ENCODE measurements at places on chromosomes 6 and 20. TPM values are rescaled to one million over a fixed set of nuclear protein-coding genes. Genes with fewer than 3 reads are reported as not detected.

The FOXF2 gene
- total RNA-seq, result not detected

The ISM1 gene
- not detected for total RNA-seq

The LY6G6D gene
- total RNA-seq, result not detected

The TSHZ2 gene
- not detected for total RNA-seq

The EYA2 gene
- not detected for total RNA-seq

The PHACTR2 gene
- total RNA-seq, result 243 TPM

The HCRTR2 gene
- not detected for total RNA-seq

The ACSS2 gene
- total RNA-seq, result 55.2 TPM

The C6orf15 gene
- total RNA-seq, result not detected

The POM121L2 gene
- total RNA-seq, result not detected

The TMEM14B gene
- total RNA-seq, result 64.9 TPM

The BHLHE23 gene
- total RNA-seq, result not detected

The CCN5 gene
- 0.13 TPM for total RNA-seq

The NECAB3 gene
- 13.1 TPM for total RNA-seq

The SOD2 gene
- 90.1 TPM for total RNA-seq

The OR2H1 gene
- not detected for total RNA-seq

The VSTM2L gene
- not detected for total RNA-seq

The E2F1 gene
- 10.1 TPM for total RNA-seq

The TP53TG5 gene
- total RNA-seq, result not detected

The MLN gene
- not detected for total RNA-seq

The TFAP2B gene
- total RNA-seq, result not detected

The HLA-DQA1 gene
- not detected for total RNA-seq

The MAFB gene
- 1.7 TPM for total RNA-seq

The CRISP3 gene
- total RNA-seq, result not detected

The CDSN gene
- not detected for total RNA-seq

The PGM3 gene
- total RNA-seq, result 81.0 TPM

The KCNK15 gene
- 0.07 TPM for total RNA-seq

The PMEPA1 gene
- total RNA-seq, result 11.3 TPM

The MTCH1 gene
- total RNA-seq, result 219 TPM

The IP6K3 gene
- not detected for total RNA-seq

The RBM24 gene
- 4.8 TPM for total RNA-seq

The FAM217A gene
- not detected for total RNA-seq

The CALHM6 gene
- total RNA-seq, result 0.13 TPM

Measured in thoracic aorta endothelial cell (primary cell).